Activated CD4-positive, alpha-beta T cell treated with anti-CD3 and anti-CD28 coated beads, Interleukin-2, Interleukin-4, amounts not matched to agents 100 ng/mL and 50 ng/mL, durations not matched to agents 16 hours and 8 hours (primary cell): ENCODE measurements at places on chromosomes 1 and 21.

DNA sequence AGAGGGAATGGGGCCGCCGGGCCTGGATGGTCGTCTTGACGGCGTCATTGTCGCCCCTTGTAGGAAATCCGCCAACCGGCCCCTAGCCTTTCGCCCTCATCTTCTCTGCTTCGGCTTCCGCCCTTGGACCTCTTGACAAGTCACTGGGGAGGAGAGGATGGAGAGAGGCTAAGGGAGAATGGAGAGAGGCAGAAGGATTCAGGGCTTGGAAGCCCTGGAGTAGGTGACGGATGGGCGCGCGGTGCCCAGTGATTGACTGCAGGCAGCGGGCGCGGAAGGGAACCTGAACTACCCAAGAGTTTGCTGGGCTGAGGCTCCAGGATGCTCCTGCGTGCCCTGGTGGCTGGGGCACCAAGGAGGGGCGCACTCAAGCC lies 651 bp downstream of the PDE4B start:
- DNase-seq, result no peak

- DNase-seq, result no peak
Measured at GRCh38 chr1:37282764-37283163, 191.6 kb upstream of the ZC3H12A start.

DNA sequence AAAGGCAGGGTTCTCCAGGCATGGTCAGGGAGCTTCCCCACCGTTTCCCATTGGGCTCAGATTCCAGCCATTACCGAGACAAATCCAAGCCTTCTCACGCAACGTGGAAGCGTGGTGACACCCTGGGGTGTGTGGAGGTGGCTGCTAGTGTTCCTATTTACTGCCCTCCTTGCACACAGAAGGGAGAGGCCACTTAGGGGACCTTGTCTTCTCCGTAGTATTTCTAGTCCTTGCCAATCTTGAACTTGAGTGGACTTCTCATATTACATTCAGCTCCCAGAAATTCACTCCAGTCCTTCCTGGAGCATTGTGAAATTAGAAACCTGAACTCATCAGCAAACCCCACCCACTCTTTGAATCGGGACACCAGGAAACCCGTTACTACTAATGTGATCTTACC lies 131.6 kb downstream of the AJAP1 start:
- no peak for DNase-seq

DNA sequence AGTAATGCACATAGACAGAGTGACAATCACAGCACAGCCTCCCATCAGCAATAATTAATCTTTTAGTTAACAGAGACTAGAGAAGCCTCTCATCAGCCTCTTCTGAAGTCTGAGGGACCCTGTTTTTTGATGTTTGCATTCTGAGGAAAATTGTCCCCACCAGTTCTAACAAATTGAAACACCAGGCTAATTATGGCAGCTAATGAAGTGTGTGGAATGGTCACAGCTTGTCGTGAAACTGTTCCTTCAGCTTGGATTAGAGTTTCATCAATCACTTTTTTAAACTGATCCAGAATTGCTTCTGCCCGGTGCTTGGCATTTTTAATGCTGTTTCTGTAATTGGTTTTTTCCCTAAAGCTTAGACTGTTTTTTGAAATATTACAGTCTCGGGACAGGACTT lies 208.0 kb downstream of the SPATA17 start:
- DNase-seq, result no peak

DNA sequence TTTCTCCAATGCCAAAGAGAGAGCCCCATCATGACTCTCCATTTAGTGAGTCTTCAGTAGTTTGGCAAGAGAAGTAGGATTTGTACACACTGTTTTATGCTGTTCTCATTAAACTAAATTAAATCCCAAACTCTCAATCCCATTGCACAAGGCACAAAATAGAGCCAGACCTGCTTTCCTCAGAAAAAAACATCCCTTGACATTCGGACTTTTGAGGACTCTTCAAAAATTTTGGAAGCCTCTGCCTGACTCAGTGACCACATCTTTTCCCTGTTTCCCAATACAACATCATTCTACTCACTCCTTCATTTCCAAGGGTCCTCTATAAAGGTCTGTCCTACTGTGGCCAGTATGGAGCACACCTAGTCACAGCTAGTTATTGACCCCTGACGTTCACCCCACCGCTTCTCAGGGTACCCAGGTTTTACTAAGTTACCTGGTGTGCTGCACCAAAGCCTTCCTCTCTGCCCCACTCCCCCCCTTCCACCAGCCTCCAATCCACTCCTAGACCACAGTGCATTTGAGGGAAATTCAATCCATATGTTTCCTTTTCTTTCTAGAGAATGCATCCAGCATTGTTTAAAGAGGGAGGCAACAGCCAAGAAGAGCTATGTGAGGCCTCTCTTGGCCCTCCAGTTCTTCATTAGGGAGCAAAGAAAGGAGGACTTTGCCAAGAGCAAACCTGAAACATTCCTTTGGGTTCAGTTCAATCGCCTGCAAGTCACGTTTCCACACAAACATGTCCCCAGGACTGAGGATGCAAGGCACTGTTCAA lies 428.7 kb downstream of the PLPP3 start:
- DNase-seq, result no peak

- DNase-seq, result no peak
Measured at GRCh38 chr1:41367288-41367642, 6.0 kb downstream of the FOXO6 start.

GRCh38 chr1:160522622-160523345 lies at the start of gene SLAMF6:
TSS of gene SLAMF6 (minus strand) at chr1:160523255. CDS start at chr1:160523192, 63 bp downstream.
- peak; percentile 55 for DNase-seq

DNA sequence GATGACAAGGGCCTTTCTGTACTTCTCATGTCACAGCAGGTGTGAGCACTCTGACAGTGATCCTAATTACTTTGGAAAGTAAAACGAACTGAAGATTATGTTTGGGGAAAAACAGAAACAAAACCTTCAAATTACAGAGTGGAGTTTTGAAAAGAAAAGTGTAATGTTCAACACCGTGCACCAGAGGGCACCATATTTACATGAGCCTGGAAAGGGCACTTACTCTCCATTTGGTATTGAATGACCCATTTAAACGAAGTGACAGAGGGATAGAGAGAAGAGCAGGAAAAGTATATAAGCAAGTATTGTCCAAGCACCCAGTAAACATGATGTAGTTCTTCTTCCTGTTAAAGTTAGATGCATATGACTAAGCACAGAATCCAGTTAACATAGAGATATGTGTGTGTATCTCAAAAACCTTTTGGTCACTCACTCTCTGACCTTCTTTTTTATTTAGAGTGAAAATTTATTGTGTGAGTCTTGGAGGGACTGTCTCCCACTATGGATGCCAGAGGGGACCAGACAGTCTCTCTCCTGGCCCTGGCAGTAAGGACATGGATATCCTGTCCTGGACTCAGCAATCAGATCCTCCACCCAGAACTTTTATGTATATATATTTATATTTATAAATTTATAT lies 3.8 kb upstream of the RGSL1 start:
- DNase-seq, result peak; percentile 46

- DNase-seq, result no peak
Measured at GRCh38 chr1:41396084-41396483, 34.9 kb downstream of the FOXO6 start.

DNA sequence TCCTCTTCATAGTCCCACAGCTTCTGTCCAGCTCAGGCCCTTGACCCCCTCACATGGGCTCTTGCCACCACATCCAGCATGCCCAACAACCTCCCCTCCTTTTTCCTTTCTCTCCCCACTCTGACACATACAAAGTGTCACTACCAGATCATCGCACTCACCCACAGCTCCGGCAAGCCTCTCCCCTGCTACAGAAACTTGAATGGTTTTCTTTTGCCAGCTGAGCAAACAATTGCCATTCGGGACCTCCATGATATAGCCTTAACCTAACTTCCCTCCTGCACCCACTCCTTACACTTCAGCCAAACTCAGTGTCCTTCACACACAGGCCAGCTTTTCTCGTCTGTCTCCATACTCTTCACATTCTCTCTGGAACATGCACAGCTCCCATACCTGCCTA lies 43.3 kb downstream of the MAB21L3 start:
- no peak for DNase-seq

- peak; percentile 47 for DNase-seq
Measured at GRCh38 chr1:204578867-204579664, 62.9 kb downstream of the MDM4 start.

- DNase-seq, result peak; percentile 62
Measured at GRCh38 chr21:38979271-38980121, 173.8 kb downstream of the ETS2 start.

- no peak for DNase-seq
Measured at GRCh38 chr1:5888606-5889211, 103.5 kb downstream of the NPHP4 start.

GRCh38 chr1:205430696-205431305 lies 8.9 kb upstream of the LEMD1 start:
- peak; percentile 19 for DNase-seq

GRCh38 chr1:65279070-65279779 lies 30.1 kb upstream of the DNAJC6 start:
- DNase-seq, result no peak

- no peak for DNase-seq
Measured at GRCh38 chr1:154845174-154845573, 24.9 kb downstream of the KCNN3 start.

GRCh38 chr1:31926853-31927660 lies 11.1 kb downstream of the PTP4A2 start:
- no peak for DNase-seq

DNA sequence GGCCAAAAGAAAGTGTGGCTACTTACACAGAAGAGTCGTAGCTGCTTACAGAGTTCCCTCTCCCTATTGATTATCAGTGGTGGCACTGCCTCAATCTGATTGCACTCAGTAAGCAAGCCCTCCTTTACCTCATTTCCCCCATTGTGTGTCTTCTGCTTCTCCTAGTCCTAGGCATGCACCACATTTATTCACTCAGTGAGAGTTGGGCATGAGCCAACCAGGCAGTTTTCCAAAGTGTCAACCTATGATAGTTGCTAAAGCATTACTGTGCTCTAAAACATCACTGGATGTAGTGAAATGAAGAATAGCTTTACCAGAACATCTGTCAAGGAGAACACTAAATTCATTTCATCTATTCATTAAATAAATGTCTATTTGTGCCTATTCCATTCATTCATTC lies 19.3 kb downstream of the GJA5 start:
- no peak for DNase-seq

DNA sequence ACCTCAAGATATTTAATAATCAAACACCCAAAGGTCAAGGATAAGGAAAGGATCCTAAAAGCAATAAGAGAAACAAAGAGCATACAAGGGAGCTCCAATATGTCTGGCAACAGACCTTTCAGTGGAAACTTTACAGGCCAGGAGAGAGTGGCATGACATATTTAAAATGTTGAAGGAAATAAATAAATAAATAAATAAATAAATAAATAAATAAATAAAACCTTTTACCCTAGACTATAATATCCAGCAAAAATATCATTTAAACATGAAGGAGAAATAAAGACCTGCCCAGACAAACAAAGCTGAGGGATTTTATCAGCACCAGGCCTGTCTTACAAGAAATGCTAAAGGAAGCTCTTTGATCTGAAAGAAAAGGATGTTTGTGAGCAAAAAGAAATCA lies 367.8 kb upstream of the PBX1 start:
- DNase-seq, result no peak

DNA sequence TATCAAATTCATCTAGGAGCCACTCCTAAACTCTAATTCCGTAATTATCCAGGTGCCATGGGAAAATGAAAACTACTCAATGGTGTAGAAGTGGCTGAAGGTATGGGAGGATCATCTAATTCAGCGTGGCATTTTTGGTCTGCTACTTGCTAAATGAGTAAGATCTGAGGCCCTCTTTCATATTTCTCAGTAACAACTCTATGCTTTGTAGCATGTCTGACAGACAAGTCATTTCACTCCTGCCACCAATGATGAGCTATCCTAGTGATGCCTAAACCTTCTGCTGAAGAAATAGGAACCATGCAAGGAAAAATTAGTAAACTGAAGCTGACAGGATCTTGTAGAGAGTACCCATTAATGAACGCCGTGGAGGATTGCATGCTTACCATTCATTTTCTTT lies 145.3 kb downstream of the NTNG1 start:
- DNase-seq, result no peak

DNA sequence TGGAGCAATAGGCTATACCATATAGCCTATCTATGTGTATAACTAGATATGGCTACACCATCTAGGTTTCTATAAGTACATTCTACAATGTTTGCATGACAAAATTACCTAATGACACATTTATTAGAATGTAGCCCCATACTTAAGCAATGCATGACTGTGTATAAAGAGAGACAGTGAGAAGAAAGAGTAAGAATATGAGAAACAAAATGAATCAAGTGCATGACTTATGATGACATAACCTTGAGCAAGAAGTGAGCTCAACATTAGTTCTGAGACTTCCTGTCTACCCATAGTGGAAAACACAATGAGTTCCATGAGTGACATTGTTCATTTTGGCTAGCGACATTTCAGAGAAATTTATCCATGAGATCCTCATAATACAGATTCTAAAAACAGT lies 10.1 kb downstream of the SLC44A5 start:
- no peak for DNase-seq

DNA sequence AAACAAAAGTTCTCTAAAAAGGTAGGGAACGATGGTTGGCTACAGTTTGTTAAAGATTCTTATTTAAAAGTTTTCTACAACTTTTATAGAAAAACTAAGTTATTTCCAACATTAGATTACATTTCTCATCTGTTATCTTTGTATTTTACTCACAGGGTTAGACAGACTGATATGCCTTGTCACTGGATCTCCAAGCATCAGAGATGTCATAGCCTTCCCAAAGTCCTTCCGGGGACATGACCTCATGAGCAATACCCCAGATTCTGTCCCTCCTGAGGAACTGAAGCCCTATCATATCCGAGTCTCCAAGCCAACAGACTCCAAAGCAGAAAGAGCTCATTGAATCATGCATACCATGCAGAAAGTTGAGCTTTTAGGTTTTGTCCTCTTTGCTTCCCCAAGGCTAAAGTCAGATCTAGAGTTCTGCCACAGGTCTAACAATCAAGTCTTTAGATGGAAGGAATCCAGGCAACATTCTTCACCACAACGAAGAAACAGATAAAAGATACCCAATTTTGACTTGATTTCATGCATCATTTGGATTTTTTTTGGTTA lies 10.3 kb downstream of the GAS5 start:
- no peak for DNase-seq

DNA sequence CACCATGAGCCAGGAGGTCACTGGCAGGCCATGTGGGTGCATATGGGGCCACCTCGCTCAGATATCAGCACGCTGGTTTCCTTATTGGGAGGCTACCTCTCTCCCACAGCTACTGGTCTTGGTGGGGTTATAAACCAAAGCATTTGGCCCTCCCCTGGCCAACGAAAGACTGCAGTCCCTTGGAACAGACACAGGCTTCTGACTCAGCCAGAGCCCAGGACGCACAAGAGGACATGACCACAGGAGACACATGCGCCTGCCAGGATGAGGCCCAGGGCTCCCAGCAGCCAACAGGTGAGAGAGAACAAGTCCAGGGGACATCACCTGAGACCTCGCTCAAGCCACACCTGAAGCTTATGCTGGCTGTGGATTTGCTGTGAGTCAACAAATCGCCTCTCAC lies 13.8 kb downstream of the NPHP4 start:
- DNase-seq, result no peak

- no peak for DNase-seq
Measured at GRCh38 chr1:196684476-196684875, 32.6 kb downstream of the CFH start.

GRCh38 chr1:31488528-31488927 lies 75.5 kb downstream of the SERINC2 start:
- no peak for DNase-seq

- no peak for DNase-seq
Measured at GRCh38 chr21:42562816-42563215, 49.2 kb downstream of the SLC37A1 start.

- DNase-seq, result no peak
Measured at GRCh38 chr21:43190544-43190943, 21.7 kb downstream of the CRYAA start.
